ENCODE measurements at places on chromosomes 2 and 18. TPM values are rescaled to one million over a fixed set of nuclear protein-coding genes. Genes with fewer than 3 reads are reported as not detected.

Gene GAREM1
- total RNA-seq, result 0.15 TPM

Gene MAP3K2
- 63.0 TPM for total RNA-seq

Gene PRSS56
- not detected for total RNA-seq

Gene OTOS
- total RNA-seq, result not detected

Gene PROKR1
- total RNA-seq, result 0.05 TPM

Gene FBXO41
- total RNA-seq, result 16.6 TPM

Gene FAM161A
- total RNA-seq, result 2.5 TPM

Gene SLC5A7
- not detected for total RNA-seq

Gene SERPINB10
- not detected for total RNA-seq

Gene HRH4
- 0.17 TPM for total RNA-seq

All from T-helper 1 cell treated with Interleukin-12 subunit alpha and Interleukin-12 subunit beta and Interleukin-4 antibody, amounts not matched to agents 30 ng/mL and 1 ng/mL, for 36 hours (primary cell).